ENCODE measurements at places on chromosomes 13 and 19.

- DNase-seq = no peak
Measured at GRCh38 chr13:83265279-83265678, 617.0 kb downstream of the SLITRK1 start.

DNA sequence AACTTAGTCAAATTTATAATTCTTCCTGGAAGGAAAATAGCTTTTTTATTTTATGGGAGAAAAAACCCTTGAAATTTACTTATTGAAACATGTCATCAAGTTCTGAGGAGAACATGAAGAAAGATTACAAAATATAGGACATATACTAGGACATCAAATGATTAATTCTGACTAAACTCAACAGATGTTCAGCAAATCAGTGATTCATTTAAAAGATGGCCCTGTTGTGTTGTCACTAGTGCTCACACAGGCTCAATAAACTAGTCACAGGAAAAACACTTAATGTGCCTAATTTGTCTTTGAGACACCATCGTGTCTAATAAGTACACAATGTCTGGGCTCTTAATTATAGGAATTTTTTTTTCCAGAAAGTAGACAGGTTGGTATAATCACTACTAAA lies 223.8 kb upstream of the TMTC4 start:
- DNase-seq = no peak

DNA sequence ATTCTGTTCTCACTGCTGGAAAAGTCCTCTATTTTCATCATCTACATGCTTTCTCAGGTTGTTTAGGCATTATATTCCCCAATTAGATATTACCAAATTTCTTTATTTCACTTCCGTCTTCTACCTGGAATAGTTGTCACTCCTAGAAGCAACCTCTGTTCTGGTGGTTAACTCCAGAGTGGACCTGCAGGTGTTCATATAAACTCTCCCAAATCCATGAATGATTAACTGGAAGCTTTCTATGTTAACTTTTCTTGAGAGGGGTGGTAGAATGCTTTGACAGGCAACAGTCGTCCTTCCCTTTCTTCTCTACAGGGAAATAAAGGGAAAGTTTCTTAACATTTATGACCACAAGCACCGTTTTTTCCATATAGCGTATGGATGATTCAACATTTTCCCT lies 48.4 kb upstream of the UFM1 start:
- no peak for DNase-seq

DNA sequence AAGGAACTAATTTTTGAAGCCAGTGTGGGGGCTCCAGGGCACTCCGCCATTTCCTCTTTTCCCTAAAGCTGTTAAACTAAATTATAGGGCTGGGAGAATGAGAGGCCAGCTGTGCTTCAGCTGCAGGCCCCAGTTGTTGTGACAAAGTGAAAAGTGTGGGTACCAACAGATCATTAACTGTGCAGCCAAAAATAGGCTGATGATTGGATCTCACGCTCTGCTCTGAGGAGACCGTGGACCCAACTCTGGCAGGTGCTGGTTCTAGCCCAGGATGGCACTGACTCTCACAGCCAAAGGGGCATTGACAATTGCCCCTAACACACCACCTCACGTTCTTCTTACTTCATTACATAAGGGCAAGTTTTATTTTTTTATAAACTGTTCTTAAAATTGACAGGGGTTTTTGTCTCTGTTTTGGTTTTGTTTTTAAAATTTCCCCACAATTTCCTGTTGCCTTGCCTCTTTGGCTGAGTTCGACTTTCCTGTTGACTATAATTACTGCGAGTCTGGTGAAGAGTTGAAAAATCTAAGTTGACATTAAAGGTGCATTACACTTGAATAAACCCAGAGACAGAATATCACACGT lies 391.0 kb downstream of the FGF9 start:
- no peak for DNase-seq

- DNase-seq = peak; percentile 99
Measured at GRCh38 chr19:42850981-42851717, 28.4 kb downstream of the PSG1 start.
